AG09309 (cell line): ENCODE measurements at places on chromosomes 11 and 22.

GRCh38 chr22:29342177-29342576 lies 26.7 kb upstream of the RASL10A start:
- DNase-seq = no peak

- DNase-seq = no peak
Measured at GRCh38 chr22:27435844-27436576, 365.5 kb downstream of the MN1 start.

DNA sequence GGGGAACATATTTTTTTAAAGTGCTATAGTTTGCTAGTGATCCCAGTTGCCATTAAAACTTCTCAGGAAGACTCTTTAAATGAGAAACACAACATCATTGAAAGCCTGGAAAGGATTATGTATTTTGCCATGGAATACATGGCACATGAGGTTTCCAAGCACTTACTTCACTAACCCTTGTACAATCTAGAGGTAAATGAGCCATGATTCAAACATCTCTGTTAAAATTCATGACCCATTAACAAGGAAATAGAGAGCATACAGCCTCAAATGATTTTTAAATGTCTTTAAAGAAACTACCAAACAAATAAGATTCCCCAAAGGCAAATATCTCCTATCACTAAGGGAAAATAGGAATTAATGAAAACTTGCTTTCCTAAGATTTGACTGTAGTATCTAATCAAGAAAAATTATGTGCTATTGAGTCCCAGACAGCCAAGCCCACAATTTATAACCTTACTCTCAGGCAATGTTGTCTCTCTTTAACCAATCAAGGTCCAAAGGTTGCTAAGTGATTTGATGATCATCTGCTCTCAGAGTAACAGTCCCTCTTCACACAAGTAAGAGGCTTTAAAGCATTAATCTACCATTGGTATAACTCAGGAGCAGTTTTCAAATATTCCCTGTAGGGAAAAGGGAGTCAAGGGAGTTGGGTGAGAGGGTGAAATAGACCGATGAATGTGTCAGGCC lies 92.0 kb upstream of the DDI1 start:
- no peak for DNase-seq

DNA sequence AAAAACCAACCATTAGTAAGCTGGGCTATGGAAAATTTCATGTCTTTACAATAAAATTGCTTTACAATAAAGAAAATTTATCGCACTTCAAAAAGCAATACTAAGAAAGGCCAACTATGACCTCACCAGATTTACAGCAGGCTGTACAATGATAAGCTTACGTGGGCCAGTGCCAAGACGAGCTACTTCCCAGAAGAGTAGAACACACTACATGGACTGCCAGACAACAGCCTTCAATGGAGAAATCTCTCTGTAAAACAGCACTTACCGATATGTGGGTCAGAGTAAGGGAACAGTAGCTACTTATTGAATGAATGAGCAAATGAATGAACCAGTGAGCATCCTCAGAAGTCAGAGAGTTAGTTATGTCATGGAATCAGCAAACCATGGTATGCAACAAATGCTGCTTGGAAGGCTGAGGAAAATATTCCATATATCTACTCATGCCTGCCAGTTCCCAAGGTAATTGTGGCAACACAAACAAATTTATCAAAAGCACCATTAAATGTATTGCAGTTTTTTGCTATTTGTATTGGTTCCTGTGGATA lies 74.4 kb downstream of the SLC36A4 start:
- no peak for DNase-seq

DNA sequence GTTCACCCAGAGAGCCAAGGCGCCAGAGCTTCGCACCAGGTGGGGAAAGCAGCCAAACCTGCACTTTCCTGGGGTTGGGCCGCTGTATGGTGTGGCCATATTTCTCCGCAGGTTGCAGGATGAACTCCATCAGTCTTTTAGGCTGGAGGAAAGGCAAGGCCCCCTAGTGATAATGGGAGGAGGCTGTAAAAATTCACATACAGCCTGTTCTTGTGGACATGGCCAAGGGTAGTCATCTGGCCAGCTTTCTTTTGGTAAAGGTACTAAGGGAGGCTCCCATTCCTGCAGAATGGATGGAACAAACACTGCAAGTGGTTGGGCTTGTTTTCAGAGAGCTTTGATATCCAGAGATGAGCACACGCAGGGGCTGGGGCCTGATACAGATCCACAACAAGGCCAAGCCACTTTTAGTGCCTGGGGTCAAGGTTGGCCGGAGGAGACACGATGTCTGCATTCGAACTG lies 29.6 kb downstream of the C22orf31 start:
- no peak for DNase-seq

DNA sequence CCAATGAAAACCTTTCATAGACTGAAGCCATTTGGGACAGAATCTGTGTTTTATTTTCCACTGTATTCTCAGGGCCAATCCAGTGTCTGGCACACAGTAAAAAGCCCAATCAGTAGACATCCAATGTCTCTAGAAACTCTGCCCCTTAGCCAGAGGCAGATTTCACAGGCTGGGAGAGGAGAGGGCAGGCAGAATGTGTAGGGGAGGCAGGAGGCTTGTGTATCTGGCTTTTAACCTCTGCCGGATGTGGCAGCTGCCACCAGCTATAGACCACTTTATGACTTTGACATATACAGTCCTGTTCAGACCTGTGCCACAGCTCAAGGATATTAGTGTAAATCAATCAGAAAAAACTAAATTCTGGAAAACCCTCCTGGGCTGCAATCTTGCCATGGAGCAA lies 4.4 kb downstream of the EXPH5 start:
- DNase-seq = no peak

GRCh38 chr11:8258784-8259183 lies 4.9 kb downstream of the LMO1 start:
- DNase-seq = peak; percentile 59

- no peak for DNase-seq
Measured at GRCh38 chr11:128343135-128343514, 244.2 kb downstream of the ETS1 start.

DNA sequence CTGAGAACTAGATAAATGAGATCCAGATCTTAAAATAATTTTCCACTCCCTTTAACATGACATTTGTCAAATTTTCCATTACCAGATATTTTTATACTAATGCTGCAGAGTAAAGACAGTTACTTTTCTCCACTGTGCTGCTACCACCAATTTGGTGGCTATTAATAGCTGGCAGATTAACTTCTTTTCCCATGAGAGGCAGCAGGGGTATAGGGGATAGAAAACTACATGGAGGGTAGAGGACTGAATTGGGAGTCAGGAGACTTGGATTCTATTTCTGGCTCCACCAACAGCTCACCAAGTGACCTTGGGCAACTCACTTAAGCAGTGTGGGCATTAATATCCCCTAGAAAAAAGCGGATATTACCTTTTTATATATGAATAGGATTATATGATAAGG lies 69.2 kb downstream of the KIF18A start:
- no peak for DNase-seq

DNA sequence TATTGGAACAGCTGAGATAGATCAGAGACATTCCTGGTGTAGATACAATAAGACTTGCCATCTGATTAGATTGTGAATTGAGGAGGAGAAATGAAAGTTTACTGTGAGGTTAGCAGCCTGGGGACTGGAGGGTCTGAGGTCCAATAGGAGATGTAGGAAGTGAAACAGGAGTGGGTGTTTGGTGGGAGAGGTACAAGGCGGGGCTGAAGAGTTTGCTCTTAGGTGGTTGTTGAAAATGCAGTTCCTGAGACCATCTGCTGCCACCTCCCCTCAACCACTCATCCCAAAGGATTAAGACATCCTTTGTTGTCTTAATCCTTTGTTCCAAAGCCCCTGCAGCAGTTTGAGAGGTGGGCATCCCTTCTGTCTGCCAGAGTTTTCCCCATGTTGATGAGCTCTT lies 14.8 kb downstream of the PIWIL4 start:
- no peak for DNase-seq

- no peak for DNase-seq
Measured at GRCh38 chr11:74179234-74180052, 8.4 kb downstream of the PPME1 start.

- no peak for DNase-seq
Measured at GRCh38 chr22:26097840-26098239, 71.4 kb upstream of the SEZ6L start.

GRCh38 chr22:20015971-20016733 lies 471 bp downstream of the ARVCF start:
- no peak for DNase-seq

- DNase-seq = no peak
Measured at GRCh38 chr11:72856065-72856464, 41.9 kb downstream of the ATG16L2 start.

GRCh38 chr11:125156346-125157117 lies 8.0 kb upstream of the PKNOX2 start:
- no peak for DNase-seq

DNA sequence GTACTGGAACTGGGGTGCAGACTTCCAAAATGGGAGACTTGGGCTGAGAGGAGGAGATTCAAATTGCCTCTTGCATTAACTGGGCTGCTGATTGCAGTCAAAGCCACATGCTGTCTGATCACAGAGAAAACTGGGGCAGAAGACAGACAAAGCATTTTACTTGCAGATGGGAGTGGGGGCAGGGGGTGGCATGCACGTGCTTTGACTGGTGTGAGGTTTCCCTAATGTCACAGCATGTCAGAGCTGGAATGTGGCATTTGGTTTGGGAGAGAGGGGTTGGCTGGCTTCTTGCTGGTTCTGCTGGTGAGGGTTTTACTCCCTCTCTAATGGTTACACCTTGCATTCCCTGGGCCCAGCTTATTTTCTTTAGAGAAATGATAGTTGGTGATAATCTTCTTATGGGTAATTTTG lies 2.9 kb downstream of the TUB start:
- DNase-seq = no peak

- DNase-seq = no peak
Measured at GRCh38 chr11:115347106-115347505, 157.1 kb downstream of the CADM1 start.

- no peak for DNase-seq
Measured at GRCh38 chr11:65498977-65499712, at the start of gene MALAT1. Gene MALAT1 (plus strand): TSS chr11:65499045.

GRCh38 chr22:47366026-47366767 lies 603.7 kb downstream of the TBC1D22A start:
- no peak for DNase-seq

DNA sequence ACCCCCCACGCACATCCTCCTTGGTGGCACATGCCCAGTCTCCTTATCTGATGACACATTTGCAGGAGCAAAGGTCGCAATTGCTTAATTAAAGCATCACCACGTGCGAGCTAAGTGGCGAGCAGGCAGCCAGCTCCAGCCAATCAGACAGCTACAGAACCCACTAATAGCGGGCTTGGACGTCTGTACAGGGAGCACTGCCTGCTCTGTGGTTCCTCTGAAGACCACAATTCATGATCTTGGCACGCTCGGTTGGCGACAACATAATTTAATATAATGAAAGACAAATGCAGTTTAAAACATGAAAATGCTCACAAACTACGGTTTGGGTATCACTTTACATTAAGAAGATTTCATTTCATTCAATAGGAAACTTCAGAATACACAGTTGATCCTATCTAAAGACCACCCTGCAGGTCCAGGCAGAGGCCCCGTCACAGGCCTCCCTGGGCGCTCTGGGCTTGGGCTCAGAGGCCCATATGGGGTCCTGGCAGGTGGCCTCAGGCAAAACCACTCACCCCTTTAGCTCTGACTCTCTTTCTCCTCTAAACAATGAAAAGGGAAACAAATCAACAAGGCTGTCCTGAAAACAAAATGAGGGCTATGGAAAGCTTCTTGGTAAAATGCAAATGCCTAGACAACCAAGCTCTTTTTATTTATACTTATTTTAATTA lies 10.4 kb downstream of the PACSIN2 start:
- peak; percentile 67 for DNase-seq

GRCh38 chr11:59849129-59849528 lies 3.8 kb upstream of the CBLIF start:
- no peak for DNase-seq

GRCh38 chr11:125070699-125071254 lies 7.7 kb downstream of the SLC37A2 start:
- no peak for DNase-seq

DNA sequence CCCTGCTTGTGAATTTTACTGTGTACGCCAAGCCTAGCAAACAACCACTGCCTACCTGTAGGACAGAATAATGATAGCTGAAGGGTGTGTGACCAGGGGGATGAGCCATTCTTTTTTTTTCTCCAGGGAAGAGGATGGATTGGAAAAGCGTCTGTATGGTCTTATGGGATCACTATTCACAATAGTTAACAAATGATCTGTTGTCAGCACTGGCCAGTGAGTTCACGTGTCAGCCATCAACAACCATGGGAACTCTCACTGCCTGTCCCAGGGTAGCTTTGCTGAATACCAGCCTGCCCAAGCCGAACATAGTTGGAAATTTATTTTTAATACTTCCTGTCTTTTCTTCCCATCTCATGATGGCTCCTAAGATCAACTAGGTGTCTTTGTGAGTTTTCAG lies 170.2 kb downstream of the ST3GAL4 start:
- DNase-seq = no peak

- DNase-seq = no peak
Measured at GRCh38 chr11:25860677-25861450, 471.1 kb upstream of the ANO3 start.

DNA sequence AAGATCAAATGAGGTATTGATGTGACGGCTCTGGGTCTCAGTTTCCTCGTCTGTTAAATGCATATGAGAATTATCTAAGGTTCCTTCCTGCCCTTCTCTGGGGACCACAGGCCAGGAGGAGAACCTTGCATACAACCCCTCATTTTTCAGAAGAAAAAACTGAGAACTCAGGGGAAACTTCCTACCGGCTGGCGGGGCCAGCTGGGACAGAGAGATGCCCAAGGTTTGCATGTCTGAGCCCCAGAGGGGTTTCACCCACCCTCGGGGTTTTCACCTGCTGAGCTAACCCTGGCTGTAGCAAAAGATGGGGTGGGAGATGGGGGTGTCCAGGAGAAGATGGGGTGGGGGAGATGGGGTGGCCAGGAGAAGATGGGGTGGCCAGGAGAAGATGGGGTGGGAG lies 4.3 kb downstream of the TNFRSF13C start:
- DNase-seq = no peak

GRCh38 chr11:106706355-106706754 lies 311.9 kb downstream of the GUCY1A2 start:
- peak; percentile 39 for DNase-seq

DNA sequence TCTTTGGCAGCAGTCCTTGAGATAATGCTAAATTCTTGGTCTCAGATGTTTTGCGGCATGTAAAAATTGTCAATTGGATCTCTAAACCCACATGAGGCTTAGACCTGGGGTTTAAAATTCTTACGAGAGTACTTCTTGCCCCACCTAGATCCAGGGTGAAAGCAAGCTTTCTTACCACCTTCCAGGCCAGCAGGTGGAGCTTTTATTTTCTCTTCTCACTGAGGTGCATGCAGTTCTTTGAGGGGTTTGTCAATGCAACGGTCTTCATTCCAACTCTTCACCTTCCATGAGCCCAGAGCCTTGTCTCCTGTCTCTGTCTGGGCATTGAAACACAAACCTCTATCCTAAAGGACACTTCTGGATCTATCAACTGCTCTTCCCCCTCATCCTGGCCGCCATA lies 154.1 kb downstream of the MYO18B start:
- no peak for DNase-seq
